ENCODE measurements at places on chromosomes 13 and 19. TPM values are rescaled to one million over a fixed set of nuclear protein-coding genes. Genes with fewer than 3 reads are reported as not detected.

SLC15A1 gene
- polyA plus RNA-seq = not detected

CLEC17A gene
- not detected for polyA plus RNA-seq

PSPN gene
- 5.9 TPM for polyA plus RNA-seq

ZNF540 gene
- polyA plus RNA-seq = 1.8 TPM

ZNF320 gene
- polyA plus RNA-seq = 4.1 TPM

PTH2 gene
- polyA plus RNA-seq = not detected

PDE4C gene
- 0.25 TPM for polyA plus RNA-seq

KRTDAP gene
- not detected for polyA plus RNA-seq

ZNF414 gene
- 90.5 TPM for polyA plus RNA-seq

RTBDN gene
- polyA plus RNA-seq = 20.0 TPM

RGL3 gene
- polyA plus RNA-seq = 17.6 TPM

TMIGD2 gene
- 2.9 TPM for polyA plus RNA-seq

PLK5 gene
- 1.1 TPM for polyA plus RNA-seq

FBXO27 gene
- polyA plus RNA-seq = 4.9 TPM

PROZ gene
- polyA plus RNA-seq = not detected

LILRB1 gene
- polyA plus RNA-seq = 0.48 TPM

KASH5 gene
- polyA plus RNA-seq = not detected

KISS1R gene
- polyA plus RNA-seq = 0.73 TPM

ZNF534 gene
- 0.27 TPM for polyA plus RNA-seq

NPAS1 gene
- polyA plus RNA-seq = 6.0 TPM

DPY19L3 gene
- 25.4 TPM for polyA plus RNA-seq

PRR19 gene
- 5.9 TPM for polyA plus RNA-seq

LPAR2 gene
- polyA plus RNA-seq = 17.6 TPM

ZC3H13 gene
- 16.5 TPM for polyA plus RNA-seq

LRRC4B gene
- 52.9 TPM for polyA plus RNA-seq

USPL1 gene
- 4.0 TPM for polyA plus RNA-seq

MYO1F gene
- polyA plus RNA-seq = 2.4 TPM

TEX26 gene
- polyA plus RNA-seq = 0.34 TPM

CRB3 gene
- polyA plus RNA-seq = 5.4 TPM

GSK3A gene
- polyA plus RNA-seq = 159 TPM

GPATCH1 gene
- polyA plus RNA-seq = 24.2 TPM
